ENCODE measurements at places on chromosomes 4 and X.

GRCh38 chr4:80144676-80145470 is 52.4 kb upstream of the PRDM8 start:
- no peak for DNase-seq

GRCh38 chr4:17823871-17824669 is 13.3 kb downstream of the NCAPG start:
- DNase-seq: no peak

DNA sequence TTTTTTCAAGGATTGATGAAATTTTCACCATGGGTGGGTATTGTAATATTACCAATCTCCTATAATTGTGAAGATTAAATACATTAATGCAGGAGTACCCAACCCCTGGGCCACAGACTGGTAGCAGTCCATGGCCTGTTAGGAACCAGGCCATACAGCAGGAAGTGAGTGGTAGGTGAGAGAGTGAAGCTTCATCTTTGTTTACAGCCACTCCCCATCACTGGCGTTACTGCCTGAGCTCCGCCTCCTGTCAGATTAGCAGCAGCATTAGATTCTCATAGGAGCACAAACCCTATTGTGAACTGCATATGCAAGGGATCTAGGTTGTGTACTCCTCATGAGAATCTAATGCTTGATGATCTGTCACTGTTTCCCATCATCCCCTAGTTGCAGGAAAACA is 15.1 kb downstream of the RAPGEF2 start:
- no peak for DNase-seq

GRCh38 chr4:146072376-146072775 is 103.1 kb upstream of the LSM6 start:
- peak; percentile 37 for DNase-seq

- DNase-seq: peak; percentile 97
These were observed at the start of gene HSD17B11 for GRCh38 chr4:87390891-87391575. Gene HSD17B11, minus strand, starts transcription at chr4:87391188. Its CDS starts 118 bp downstream, at chr4:87391070.

DNA sequence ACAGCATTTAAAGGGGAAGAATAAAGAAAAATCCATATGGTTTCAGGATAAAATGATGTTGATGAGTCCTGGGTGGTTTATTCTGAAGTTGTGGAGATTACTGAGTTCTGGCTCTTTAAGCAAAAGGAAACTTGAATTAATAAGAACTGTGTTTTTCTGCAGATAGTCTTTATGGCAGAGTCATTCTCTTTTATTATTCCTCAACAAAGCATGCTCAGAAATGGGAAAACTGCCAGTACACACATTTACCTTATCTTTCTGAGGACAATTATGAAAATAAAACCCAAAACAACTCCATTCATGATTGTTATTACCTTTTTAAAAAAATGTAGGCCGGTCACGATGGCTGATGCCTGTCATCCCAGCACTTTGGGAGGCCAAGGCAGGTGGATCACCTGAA is 58.5 kb downstream of the ADD1 start:
- DNase-seq: peak; percentile 20

- DNase-seq: peak; percentile 10
These were observed 8.6 kb downstream of the APEX2 start for GRCh38 chrX:55008571-55009358.

DNA sequence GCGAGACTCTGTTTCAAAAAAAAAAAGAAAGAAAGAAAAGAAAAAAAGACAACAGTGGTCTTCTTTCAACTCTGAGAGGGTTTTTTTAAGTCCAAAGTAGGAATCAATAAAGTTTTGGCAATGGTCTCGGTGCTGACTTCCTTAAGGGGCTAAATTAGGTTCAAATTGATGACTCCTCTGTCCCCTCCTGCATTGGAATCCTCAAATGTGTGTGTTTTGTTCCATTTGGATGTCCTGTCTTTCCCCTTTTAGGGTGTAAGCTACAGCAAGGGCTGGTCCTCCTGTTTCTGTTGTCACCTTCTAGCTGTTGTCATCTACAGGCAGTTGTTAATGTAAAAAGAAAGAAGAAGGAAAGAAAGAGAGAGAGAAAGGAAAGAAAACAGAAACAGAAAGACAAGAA is 84.3 kb upstream of the PLAC1 start:
- DNase-seq: no peak

- DNase-seq: no peak
These were observed 37.3 kb upstream of the CCNI start for GRCh38 chr4:77113069-77113468.

DNA sequence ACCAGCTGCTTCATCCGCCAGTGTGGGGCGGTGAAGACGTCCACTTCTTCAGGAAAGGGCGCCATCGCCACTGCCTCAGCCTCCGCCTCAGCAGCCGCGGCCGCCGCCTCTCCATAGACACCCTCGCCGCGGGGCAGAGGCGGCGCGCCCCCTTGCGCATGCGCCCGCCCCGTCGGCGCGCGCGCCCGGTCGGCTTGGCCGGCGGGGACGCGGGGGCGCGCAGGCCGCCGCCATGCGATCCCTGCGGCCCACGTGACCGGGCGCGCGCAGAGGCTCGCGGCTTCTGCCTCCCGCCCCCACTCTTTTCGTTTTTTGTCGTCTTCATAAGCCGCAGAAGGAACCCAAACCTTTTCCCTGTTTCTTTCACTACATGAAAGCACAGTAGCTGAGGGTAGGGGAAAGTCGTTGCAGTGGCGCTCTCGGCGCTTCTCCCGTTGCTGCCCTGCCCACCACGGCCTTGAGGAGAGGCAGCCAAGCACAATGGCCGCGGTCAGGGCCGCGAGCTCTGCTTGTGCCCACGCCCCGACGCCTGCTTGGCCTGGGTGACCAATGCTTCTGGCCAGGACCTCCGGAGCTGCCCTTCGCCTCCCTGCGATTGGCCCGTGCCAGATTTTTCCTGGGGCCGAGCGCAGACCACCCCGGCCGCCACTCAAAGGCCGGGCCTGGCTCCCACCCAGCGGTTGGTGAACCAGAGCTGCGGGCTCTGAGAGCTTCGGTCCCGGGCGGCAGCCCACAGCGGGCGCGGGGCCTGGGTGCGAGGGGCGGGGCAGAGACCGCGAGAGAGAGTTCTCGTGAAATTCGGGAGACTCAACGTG is at the start of gene FBXL5:
Gene FBXL5, minus strand, starts transcription at position 135 of the 815 bp plus-strand sequence. Its CDS starts 70 bp downstream, at position 65.
- DNase-seq: peak; percentile 89

GRCh38 chr4:121734571-121734970 is 30.4 kb downstream of the SMIM43 start:
- no peak for DNase-seq

GRCh38 chr4:98706200-98706813 is 47.9 kb upstream of the TSPAN5 start:
- no peak for DNase-seq

GRCh38 chr4:113355550-113356371 is 306.3 kb downstream of the ANK2 start:
- peak; percentile 86 for DNase-seq

DNA sequence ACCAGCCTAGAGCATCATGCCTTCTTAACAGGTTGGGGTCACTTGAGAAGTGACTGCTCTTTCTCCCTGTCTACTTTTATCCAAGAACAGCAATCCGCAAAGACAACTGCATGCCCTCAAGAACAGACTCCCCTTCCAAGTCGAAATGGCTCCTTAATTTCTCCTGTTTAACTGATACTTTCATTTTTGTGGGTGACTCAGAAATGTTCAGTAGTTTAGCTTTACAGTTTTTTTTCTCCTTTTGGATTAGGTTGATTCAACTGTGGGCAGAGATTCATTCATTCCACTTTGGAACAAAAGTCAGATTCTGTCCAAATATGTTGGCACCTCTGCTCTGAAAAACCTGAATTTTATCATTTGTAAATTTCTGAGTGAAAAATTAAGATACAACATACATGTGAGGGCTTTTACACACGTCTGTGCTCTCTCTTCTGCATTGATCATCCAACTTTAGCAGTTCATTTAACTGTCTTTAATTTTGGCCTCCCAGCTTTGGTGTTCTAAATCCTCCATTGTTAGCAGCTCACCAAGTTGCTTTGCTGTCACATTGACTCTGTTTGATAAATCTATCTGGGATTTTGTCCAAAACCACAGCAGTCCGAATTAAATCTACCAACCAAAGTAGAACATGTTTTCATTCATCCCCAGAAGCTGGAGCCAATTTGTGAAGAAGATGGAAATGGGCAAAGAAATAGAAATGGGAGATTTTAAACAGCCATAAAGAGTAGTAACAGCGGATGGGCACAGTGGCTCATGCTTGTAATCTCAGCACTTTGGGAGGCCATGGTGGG is 50.0 kb downstream of the HOPX start:
- DNase-seq: peak; percentile 62

- peak; percentile 8 for DNase-seq
These were observed 71.3 kb downstream of the LRBA start for GRCh38 chr4:150943818-150944217.

DNA sequence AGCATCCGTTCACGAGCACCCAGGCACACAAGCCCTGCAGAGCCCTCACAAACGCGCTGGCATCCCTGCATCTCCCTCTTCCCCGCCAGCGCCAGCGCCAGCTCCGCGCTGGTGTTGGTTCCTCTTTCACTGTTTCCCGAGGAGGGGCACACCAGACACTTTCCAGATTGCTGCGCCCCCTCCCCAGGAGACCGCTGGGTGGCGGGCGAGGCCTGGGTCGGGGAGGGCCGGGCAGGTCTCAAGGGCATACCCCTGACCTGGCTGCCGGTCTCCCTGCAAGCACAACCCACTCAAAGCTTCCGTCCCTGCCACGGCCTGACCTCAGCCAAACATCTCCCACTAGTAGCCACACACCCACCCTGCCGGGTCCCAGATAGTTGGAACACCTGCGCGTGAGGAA is 2.2 kb upstream of the NKX1-1 start:
- no peak for DNase-seq

- DNase-seq: no peak
These were observed 22.0 kb downstream of the TBL1X start for GRCh38 chrX:9486786-9487387.

GRCh38 chr4:61527888-61528287 is 327.8 kb downstream of the ADGRL3 start:
- DNase-seq: peak; percentile 11

- DNase-seq: no peak
These were observed 666.2 kb downstream of the DMD start for GRCh38 chrX:32545101-32545500.

DNA sequence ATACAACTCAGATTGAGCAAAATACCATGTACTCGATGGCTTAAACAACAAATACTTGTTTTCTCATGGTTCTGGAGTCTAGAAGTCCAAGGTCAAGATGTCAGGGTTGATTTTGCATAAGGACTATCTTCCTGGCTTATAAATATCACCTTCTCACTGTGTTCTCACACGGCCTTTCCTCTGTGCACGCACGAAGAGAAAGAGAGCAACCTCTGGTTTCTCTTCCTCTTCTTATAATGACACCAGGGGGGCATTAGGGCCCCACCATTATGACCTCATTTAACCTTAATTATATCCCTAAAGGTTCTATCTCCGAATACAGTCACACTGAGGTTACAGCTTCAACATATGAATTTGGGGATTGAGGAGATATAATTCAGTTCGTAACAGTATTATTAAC is 504.0 kb downstream of the MAGEE1 start:
- DNase-seq: no peak

GRCh38 chr4:151665022-151665784 is 95.6 kb downstream of the GATB start:
- no peak for DNase-seq

DNA sequence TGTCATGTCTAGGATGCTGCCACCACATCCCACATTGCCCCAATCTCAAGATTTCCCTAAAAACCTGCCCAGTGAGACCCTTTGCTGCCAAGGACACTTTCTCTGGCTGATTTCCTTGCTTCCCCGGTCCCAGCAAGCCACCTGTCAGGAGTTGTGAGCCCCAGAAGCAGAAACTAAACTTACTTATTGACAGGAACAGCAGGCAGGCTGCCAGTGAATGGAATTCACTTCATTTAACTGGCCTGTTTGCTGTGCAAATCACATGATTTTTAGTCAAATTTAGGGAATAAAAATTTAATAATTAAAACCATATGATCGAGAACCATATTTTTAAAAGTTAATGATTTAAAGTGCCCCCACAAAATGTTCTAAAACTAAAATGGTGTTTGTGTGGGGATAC is 48.5 kb downstream of the MAMLD1 start:
- no peak for DNase-seq

GRCh38 chr4:14920759-14921320 is 81.4 kb upstream of the CPEB2 start:
- no peak for DNase-seq

GRCh38 chrX:81392396-81392795 is 190.5 kb downstream of the SH3BGRL start:
- no peak for DNase-seq

- peak; percentile 38 for DNase-seq
These were observed 346.6 kb downstream of the CENPC start for GRCh38 chr4:67198727-67199126.

DNA sequence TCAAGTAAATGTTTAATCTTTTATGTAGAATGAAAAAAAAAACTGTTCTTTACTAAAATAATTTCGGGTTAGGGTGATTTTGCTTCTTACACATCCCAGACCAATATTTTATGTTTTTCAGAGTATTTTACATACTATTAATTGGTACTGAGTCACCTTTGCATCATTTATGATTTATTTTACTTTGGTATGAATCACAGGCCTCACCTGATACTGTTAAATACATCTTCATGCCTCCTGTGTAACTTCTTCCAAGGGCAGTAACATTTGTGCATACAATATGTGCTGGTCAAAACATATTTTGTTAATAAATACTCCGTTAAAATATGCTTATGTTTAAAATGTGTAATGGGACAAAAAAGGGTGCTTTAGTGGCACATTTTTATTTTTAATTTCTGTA is 529.6 kb downstream of the ZNF674 start:
- no peak for DNase-seq

DNA sequence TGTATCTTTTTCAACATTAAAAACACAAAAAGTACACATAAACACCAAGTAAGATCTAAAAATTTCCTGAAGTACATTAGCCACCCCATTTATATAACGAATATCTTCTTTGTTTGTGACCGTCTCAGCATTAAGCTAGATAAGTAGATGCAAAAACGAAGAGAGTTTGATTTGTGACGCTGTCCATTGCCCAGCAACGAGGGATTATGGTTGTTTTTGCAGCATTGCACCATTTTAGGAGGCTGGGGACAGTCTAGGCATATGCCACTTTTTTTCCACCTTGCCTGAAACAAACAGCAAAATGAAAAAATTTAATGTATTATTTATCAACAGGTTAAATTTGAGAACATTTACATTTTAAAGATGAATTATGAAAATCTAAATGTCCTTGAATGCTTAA is 12.0 kb upstream of the IGSF1 start:
- DNase-seq: no peak

GRCh38 chr4:740656-741282 is 35.1 kb downstream of the PCGF3 start:
- DNase-seq: peak; percentile 82

DNA sequence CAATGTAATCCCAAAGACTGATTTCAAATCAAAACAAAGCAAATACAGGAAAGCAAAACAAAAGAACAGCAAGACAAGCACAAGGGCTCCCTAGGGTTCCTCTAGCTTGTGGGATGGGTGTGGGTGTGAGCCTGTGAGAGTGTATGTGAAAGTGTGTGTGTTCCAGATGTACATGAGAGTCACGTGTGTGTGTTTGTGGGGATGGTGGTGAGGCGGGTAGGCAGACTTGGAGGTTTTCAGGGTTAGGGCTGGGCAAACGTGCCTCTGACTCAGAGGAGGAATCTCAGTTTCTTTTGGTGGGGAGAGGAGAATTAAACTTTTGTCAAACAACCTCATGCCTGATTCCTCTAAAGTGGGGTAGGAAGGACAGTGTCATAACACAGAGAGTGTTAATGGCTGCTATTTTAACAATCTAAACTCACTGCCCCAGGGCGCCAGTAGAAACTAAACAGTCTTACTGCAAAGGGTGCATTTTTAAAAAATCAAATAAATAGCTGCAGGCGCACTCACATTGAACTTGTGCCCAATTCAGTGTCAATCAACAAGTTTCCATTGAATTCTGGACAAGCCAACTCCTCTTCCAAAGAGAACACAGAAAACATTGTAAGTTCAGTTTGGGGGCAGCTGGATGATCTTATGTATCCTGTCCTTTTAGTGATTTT is 51.8 kb downstream of the CHRDL1 start:
- DNase-seq: no peak

- DNase-seq: peak; percentile 62
These were observed 1.2 kb downstream of the BCOR start for GRCh38 chrX:40096395-40097091.

Measured in iris pigment epithelial cell (primary cell).